Stimulated activated CD4-positive, alpha-beta T cell treated with anti-CD3 and anti-CD28 coated beads, Interleukin-1b, Interleukin-23, amount 100 ng/mL, for 4 hours (primary cell): ENCODE measurements at places on chromosomes 1 and 21.

DNA sequence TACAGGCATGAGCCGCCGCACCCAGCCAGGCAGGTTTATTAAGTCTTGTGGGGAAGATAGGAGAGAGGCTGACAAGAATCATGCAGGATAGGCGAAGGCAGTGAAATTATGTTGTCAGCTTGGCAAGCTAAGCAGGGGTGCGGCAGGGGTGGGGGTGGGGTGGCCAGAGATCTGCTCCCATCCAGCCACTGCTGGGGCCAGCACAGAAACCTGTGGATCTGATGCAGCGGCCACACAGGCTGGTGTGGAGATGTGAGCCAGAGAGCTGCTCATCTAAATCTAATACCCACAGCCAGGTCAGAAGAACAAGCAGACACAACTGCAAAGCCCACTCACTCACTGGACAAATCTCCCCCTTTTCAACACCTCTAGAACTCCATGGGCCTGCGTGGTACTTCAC lies 68.7 kb downstream of the KCTD3 start:
- DNase-seq, result no peak

- DNase-seq, result no peak
Measured at GRCh38 chr21:18384771-18385170, 18.8 kb downstream of the TMPRSS15 start.

GRCh38 chr1:33161061-33161681 lies 20.7 kb downstream of the TRIM62 start:
- no peak for DNase-seq

DNA sequence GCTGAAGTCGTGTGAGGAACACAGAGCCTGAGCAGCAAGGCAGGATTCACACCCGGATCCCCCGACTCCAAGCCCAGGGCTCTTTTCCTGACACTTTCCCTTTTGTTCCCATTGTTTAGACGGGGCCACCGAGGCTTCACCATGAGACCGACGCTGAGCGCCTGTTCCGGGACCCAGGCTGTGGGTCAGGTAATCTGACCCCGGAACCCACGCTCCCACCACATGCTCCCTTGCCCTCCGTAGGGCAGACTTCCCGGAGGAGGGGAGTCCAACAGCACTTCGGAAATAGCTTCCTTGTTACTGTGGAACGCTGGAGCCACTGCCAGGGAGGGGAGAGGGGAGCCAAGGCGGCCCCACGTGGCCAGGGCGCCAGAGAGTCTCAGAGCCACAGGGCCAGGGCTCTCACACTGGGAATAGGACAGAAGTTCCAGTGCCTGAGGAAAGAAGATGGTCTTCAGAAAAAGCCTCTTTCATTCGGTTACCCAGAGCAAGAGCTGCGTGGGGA lies 18.4 kb downstream of the RUNX3 start:
- no peak for DNase-seq

DNA sequence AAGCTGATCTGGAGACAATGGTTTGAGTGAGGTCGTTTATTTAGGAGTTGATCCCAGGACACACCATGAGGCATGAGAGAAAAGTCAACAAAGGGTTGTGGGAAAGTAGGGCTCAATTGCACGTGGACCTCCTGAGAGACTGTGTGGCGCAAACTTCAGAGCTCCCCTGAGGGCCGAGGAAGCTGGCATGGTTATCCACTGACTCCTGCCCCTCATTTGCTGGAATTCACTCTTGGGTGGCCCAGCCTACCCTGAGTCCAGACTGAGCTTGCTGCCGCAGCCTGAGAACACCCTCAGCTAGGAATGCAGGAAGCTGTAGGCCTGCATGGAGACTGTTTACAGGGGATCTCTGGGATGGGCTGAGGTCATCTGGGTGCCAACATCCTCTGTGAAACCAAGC lies 301.0 kb downstream of the RWDD3 start:
- no peak for DNase-seq
